Stimulated activated CD4-positive, alpha-beta T cell treated with anti-CD3 and anti-CD28 coated beads, Interleukin-4, amount 100 ng/mL, for 1 hour (primary cell): ENCODE measurements at places on chromosomes 13 and 19.
A peak's percentile ranks its signal among the peaks of the same experiment; 100 is the strongest.

- no peak for DNase-seq
Measured at GRCh38 chr13:104750377-104750776, 1684.2 kb upstream of the SLC10A2 start.

- DNase-seq = no peak
Measured at GRCh38 chr13:32278426-32278825, 36.7 kb downstream of the ZAR1L start.

DNA sequence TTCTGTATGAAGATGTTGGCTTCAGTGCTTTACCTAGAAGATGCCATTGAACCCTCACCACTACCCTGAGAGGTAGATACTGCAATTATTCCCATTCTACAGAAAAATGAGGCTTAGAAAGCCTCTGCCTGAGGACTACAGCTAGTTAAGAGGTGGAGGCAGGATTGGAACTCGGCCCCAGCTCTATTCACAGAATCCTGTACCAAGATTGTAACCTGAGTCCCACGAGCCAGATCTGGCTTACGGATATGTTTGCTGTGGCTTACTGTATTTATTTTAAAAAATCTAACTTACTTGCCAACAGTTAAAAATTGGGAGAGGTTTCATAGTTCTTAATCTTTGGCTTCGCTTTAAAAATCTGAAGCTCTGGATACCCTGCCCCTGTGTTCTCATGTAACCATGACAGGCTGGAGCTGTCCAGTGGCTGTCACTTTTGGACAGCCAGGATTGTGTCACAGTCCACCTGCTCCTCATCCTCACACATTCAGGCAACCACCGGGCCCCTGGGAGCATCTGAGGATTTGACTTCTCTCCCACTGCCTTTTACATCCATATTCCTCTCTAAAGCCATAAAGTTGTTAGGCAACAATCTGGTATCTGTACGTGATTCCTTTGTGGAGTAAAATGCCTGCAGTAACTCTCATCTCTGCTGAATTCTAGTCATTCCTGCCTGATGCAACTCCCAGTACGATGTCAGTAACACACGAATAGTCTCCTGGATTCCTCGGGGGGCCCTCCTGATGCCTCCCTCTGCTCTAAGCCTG is 160.8 kb upstream of the SERP2 start:
- DNase-seq = no peak

GRCh38 chr13:44498969-44499368 is 77.2 kb downstream of the TSC22D1 start:
- no peak for DNase-seq

- no peak for DNase-seq
Measured at GRCh38 chr13:58858870-58859371, 1227.4 kb downstream of the PCDH17 start.

DNA sequence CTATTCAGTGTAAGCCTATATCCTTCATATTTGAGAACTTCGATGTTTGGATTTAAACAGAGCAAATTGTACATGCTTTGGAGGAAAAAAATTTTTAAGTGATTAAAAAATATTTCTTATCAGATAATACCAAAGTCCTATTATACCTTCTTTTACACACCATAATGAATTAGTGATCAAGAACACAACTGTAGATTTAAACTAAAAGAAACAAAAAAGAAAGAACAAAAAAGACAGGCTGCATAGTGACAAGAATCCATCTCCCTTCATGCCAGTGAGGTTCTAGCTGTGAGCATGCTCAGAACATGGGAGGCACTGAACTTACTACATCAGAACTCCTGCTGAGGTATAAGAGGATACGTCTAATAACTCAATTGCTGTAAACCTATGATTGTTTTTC is at the start of gene RXFP2:
Gene RXFP2 (plus strand): TSS at position 301 of the 400 bp plus-strand sequence. CDS start 87 bp downstream, at position 388.
- no peak for DNase-seq

GRCh38 chr13:50693727-50694126 is 149.8 kb downstream of the DLEU7 start:
- DNase-seq = no peak

GRCh38 chr19:14412324-14412995 is 6.7 kb downstream of the DDX39A start:
- no peak for DNase-seq

- no peak for DNase-seq
Measured at GRCh38 chr13:43132257-43132656, 108.9 kb downstream of the DNAJC15 start.

DNA sequence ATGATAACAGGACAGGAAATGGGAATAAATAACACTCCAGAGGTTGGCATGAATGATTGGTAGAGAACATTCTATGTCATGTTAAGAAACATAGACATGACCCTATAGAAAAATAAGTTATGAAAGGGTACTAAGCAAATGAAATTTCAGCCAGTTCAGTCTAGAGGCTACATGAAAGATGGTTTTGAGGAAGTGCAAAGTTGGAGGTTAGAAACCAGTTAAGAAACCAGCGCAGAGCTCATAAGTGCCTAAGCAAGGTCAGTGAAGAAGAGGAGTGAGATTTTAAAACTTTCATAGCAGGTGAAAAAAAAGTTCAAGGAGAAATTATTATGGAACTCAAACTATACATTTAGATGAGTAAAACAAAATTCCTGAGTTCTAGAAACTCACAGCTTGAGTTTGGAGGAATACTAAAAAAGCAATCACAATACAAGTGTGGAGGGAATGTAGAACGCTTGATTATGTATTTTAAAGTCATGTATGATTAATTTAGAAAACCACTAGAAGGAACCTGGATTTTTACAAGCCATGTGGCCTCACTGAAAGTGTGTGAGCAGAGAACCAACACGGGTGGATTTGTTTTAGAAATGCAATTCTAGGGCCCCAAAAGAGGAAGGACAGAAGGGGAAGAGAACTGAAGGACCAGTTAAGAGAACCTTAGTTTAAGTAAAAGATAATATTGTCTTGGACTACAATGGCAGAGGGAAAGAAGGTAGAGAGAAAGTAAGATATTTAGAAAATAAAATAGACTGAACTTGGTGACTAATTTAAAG is 162.4 kb downstream of the PCDH20 start:
- DNase-seq = no peak

DNA sequence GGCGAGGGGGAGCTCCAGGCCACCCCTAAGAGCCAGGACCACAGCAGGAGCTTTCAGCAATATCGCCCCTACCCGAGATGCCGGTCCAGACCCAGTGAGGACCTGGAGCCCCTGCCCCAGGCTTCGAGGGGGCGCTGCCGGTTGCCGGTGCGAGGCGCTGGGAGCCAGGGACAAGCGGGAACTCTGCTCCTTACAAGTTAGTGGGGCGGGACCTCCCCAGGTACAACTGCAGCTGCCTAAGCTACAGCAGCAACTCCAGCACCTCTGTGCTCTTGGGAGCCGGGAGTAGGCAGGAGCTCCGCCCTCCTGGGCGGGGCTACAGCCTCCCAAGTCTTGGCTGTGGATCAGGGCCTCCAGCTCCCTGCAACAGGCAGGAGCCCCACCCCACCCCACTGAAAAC is 15.2 kb upstream of the TSC22D1 start:
- DNase-seq = no peak

DNA sequence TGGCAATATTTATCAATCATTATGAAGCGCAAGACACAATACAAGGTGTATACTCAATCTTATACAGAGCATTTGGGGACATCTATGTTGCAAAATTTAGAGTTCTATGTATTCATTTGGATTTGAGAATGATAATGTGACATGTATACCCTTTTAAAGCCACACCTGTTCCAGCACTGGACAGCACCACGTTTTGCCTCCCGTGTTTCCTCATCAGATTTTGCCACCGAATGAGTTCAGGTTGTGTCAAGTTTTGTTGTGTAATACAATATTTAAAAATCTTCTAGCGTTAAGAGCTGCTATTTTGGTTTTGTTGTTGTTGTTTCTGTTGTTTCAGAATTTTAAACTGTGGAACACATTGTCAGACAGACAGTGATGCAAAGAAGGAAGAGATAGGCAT is 568.3 kb upstream of the GPC6 start:
- no peak for DNase-seq

- DNase-seq = no peak
Measured at GRCh38 chr19:35056513-35057063, 15.1 kb downstream of the HPN start.

GRCh38 chr19:20928371-20928770 is 5.3 kb downstream of the ZNF85 start:
- DNase-seq = no peak

DNA sequence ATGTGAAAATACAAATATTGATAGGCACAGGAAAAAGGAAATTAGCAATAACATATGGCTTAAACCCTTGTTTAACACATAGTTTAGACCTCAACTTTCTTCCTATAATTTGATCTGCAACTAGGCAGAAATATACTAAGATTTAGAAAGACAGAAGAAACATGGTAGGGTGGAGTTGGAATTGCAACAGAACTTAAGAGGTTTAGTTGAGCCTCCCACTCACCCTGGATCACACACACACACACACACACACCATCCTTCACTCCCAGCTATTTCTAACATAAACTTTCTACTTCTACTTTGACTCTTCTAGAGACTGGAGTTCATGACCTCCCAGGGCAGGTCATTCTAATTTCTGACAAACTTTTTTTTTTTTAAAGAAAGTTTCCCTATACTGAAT is 47.4 kb downstream of the FLT3 start:
- no peak for DNase-seq

- no peak for DNase-seq
Measured at GRCh38 chr19:2167896-2168618, 4.3 kb downstream of the DOT1L start.

- no peak for DNase-seq
Measured at GRCh38 chr19:1905863-1906375, 720 bp downstream of the ADAT3 start.

- no peak for DNase-seq
Measured at GRCh38 chr19:33376423-33376822, 2.9 kb downstream of the CEBPG start.

- peak; percentile 51 for DNase-seq
Measured at GRCh38 chr19:4456843-4457653, 546 bp downstream of the UBXN6 start.

GRCh38 chr19:16571822-16572331 is 338 bp downstream of the SLC35E1 start:
- peak; percentile 32 for DNase-seq

GRCh38 chr13:109628251-109628699 is 158.1 kb downstream of the IRS2 start:
- no peak for DNase-seq

GRCh38 chr19:12578641-12579040 is 27.4 kb upstream of the ZNF564 start:
- DNase-seq = no peak

DNA sequence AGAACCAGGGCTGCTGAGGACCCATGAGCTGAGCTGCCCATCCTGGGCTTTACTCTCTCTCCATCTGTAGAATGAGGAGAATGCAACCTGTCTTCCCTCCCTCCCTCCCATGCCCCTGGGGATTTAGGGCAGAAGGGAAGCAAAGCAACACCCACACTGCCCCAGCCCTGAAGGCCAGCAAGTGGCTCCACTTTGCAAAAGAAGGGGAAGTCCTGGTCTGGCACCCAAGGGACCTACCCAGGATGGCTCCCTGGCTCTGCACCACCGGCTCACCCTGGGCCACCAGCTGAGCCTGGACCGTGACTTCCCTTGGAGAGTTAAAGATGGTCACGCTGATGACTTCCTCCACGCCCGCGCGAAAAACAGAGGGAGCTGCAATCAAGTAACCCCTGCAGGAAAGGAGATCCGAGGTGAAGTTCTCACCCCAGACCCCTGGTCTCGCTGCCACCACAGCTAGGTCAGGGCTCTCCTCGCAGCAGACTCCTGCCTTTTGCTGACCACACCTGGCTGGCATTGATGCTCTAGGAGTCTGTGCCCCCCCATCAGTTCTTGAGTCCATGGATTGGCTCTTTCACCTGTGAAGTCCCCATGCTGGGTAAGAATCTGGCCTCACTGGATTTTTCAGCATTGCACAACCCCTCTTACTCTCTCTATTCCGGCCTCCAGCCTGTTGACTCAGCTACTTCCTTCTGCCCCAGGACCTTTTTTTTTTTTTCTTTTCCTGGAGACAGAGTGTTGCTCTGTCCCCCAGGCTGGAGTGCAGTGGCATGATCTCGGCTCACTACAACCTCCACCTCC is 4.6 kb downstream of the CPAMD8 start:
- no peak for DNase-seq

GRCh38 chr19:21604351-21604926 is 99.0 kb downstream of the ZNF429 start:
- DNase-seq = no peak

DNA sequence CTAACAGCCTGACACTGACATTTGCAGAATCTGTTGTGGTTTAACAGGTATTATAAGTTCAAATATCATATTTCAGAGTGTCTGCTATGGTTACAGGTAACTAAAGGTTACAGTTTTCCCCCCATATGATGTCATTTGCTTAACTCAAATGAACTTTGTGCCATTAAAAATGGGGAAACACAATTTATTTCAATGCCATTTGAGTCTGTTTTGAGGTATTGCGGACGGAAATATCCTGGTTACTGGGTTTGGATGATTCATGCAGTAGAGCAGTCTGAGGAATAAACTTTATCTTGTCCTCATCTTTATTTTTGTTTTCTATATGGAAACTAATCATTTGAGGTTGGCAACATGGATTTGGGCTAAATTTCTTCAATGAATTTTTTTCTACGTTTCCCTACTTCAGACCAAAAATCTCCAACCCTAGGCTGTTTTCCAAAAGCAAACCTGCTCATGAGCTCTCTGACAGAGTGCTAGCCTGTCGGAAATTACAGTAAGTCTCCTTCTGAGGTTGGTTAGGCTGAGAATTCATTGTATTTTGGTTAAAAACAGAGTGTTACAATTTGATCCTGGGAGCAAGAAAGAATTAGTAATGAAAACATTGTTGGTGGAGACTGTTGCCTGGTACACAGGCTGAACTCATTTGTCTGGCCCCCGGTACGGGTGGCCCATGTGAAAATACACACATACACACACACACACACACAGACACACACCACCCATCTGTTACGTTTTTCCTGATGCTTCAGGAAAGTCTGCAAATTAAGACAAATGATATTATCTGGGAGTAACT is 66.1 kb downstream of the AKAP11 start:
- DNase-seq = no peak

GRCh38 chr13:50340551-50341287 is 325.5 kb downstream of the KCNRG start:
- DNase-seq = no peak
